ENCODE measurements at places on chromosomes 13 and 19. TPM values are rescaled to one million over a fixed set of nuclear protein-coding genes. Genes with fewer than 3 reads are reported as not detected.
A peak's percentile ranks its signal among the peaks of the same experiment; 100 is the strongest.

- peak; percentile 42 for DNase-seq
These were observed 123.0 kb downstream of the SLC7A1 start for GRCh38 chr13:29472332-29472961.

DNA sequence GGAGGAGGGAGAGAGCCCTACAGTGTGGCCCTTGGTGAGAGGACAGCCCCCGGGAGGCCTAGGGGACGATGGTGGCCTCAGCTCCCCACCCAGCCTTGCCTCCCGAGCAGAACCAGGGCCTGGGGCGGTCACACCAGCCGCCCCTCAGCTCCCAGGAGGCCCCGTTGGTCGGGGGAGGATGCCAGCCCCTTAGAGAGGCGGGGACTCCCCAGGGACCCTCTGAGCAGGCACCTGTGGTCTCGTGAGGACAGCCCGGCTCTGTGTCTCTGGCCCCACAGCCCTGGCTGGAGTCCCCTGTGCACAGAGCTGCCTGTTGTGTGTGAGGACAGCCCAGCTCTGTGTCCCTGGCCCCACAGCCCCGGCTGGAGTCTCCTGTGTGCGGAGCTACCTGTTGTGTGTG, 158.8 kb downstream of the KDM4B start:
- DNase-seq: no peak

GRCh38 chr13:31116224-31116623, 45.5 kb downstream of the HSPH1 start:
- no peak for DNase-seq

DNA sequence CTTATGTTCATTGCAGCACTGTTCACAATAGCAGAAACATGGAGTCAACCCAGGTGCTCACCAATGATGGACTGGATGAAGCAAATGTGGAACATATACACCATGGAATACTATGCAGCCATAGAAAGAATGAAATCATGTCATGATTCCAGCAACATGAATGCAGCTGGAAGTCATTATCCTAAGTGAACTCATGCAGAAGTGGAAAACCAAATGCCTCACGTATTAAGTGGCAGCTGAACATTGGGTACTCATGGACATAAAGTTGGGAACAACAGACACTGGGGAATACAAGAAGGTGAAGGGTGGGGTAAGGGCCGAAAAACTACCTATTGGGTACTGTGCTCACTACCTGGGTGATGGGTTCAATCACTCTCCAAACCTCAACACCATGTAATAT, 915.9 kb downstream of the UQCRFS1 start:
- DNase-seq: no peak

DNA sequence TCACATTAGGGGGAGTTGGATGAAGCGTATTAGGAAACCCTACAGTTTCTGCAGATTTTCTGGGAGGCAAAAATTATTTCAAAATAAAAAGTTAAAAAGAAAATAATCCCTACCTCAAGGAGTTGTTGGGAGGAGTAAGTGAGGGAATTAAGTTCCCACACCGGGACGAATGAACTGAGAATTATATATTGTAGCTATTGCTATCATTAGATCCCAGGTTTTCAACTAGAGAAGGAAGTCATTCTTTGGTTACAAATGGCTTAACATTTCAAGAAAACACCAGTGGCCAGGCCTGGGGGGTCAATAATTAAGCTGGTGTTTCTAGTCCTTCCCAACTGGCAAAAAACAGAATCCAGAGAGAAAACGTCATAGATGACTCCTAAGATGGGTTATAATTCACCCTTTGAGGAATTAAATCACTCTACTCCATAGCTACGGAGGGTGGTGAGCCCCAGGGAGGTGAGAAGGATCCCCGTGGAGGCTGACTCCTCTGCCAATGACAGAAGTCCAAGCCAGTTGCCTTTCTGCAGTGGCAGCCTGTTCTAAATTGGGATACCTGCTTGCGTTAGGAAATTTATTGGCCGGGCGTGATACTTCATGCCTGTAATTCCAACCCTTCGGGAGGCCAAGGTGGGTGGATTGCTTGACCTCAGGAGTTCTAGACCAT, 1.2 kb upstream of the MYDGF start:
- no peak for DNase-seq

DNA sequence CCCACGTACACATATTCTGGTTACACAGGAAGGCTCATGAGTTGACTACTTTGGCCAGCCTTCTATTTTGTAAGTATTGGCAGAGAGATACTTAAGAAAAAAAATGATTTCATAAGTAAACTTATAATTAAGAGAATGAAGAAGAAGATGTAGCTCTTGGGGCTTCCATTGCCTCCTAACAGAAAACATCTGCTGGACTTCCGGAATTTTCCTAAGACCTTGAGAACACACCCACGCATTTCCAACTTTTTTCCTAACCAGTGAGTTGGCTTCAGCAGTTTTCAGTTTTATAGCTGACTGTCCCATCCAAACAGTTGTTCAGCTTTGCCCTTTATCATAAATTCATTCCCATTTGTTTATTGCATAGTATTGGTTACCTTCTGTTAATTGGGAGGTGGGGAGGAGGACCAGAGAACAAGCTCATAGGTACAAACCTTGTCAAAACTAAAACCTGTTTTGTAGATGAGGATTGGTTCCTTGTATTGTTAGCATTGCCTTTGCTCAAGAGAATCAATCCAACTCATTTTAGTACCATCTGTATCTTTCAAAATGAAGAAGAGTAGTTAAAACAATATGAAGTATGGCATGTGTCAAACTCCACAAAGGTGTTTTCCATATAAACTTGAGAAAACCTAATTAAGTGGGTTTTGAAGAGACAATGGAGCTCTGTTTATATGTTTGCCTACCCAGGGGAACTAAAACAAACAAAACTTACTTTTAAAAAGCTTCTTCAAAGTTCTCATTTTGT, 93.9 kb downstream of the COL4A2 start:
- DNase-seq: no peak

DNA sequence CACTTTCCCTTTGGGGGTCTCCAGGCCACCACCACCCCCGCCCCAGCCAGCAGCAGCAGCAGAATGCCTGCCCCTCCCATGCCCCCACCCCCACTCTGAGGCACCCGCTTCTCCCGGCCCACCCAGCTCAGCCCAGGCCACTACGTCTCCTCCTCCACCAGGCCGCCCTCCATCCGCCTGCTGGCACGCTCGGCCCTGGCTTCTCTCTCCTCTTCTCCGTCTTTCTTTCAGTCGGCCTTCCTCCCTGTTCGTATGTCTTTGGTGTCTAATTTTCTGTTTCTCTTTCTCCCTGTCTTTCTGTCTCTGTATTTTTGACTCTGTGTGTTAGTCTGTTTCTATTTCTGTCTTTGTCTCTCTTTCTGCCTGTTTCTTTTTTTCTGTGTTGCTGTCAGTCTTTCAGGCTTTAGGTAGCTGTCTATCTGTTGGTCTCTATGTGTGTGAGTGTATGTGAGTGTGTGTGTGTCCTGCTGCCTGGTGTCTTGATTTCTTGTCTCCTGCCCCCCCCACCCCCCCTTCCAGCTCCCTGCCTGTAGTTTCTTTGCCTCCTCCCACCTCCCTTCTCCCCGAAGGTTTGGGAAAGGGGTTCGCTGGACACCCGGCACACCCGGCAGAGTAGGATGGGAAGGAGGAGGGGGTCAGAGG, at the start of gene LGI4:
LGI4 (minus strand) TSS at position 459 of the 642 bp plus-strand sequence; CDS start at position 80, 379 bp downstream.
- no peak for DNase-seq

DNA sequence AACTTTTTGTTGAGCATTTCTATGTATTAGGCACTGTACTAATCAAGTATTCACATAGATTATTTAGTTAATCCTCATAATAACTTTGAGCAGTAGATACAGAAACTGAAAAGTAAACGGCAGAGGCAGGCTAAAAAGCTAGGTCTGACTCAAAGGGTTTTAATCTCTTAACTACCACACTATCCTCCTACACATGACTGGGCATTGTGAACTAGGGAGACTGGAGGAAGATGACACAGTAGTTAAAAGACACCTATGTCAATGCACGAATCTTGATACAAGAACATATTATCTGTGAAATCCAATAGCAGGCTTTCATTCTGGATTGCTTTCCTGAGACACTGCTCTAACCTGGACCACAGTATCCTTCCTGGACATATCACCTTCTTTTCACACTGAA, 36.3 kb downstream of the MICU2 start:
- no peak for DNase-seq

- DNase-seq: no peak
These were observed 203.6 kb upstream of the NBEA start for GRCh38 chr13:34738254-34738992.

DNA sequence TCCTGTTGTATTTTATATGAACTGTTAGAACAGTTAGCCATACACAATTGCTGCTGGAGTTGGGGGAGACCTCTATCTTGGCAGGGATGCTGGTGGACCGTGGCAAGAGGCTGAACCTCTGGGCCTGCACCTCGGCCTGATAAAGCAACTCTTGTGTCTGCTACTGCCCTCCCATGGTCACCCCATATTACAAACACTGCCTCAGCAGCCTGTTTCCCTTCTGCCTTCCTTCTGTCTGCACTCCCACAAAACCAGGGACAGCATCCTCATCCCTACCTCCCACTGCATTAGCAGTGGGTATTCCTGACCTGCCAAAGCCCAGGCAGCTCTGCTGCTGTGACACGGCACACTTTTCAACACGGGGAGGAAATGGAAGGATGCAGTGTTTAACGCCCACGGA, 456.4 kb downstream of the FGF14 start:
- DNase-seq: no peak

DNA sequence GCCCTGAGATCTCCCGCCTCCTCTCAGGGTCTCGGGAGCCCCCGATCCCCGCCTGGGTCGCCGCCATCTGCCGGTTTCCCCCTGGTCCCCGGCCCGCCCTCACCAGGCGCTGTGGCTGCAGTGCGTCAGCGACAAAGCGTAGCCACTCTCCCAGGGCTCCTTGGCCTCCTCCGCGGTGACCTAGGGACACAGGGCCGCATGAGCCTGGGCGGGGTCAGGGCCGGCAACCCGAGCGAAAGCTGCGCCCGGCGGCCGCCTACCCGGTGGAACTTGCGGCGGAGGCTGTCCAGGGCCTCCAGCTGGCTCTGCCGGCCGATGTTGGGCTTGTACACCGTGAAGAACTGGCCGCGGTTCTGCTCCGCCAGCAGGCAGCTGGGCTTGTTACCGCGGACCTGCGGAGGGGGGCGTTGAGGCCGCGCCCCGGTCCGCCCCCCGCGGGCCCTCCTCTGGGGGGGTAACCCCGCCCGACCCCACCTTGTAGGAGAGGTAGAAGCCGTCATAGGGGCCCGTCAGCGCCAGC, 5.3 kb downstream of the GPX4 start:
- DNase-seq: no peak

GRCh38 chr13:84029396-84029795, 147.1 kb upstream of the SLITRK1 start:
- no peak for DNase-seq

GRCh38 chr13:21362741-21363140, 96.4 kb downstream of the ZDHHC20 start:
- DNase-seq: no peak

DNA sequence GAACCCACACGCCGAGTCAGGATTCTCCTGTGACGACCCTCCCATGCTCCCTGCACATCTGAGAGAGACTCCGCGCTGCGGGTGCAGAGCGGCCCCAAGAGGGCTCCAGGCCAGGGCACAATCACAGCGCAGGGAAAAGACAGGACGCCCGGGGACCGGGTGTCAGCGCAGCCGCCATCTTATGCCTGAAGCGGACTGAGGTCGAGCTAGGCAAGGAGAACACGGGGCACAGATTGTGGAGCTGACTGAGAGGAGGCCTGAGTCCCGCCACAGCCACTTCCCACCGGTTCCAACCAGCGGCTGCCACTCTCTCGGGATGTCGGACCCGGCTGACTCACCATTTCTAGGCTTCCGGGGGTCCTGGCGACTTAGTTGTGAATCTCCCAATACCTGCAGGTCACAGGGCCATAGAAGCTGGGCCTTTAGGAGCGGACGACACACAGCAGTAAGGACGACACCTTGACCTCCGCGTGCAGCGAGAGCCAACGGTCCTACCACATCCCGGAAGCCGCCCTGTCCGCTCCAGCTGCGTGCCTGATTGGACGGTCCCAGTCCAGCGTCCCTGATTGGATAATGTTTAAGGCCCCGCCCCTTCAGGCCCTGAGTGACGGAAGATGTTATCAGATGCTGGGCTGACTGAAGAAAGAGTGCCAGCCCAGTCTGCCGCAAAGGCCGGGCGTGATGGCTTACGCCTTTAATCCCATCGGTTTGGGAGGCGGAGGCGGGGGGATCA, at the start of gene ZNF728:
ZNF728 (minus strand) TSS at position 487 of the 733 bp plus-strand sequence; CDS start at position 341, 146 bp downstream.
- peak; percentile 90 for DNase-seq

GRCh38 chr13:27112006-27112405, 59.6 kb downstream of the USP12 start:
- DNase-seq: no peak

- DNase-seq: no peak
These were observed 1.1 kb downstream of the TM6SF2 start for GRCh38 chr19:19271828-19272599.

DNA sequence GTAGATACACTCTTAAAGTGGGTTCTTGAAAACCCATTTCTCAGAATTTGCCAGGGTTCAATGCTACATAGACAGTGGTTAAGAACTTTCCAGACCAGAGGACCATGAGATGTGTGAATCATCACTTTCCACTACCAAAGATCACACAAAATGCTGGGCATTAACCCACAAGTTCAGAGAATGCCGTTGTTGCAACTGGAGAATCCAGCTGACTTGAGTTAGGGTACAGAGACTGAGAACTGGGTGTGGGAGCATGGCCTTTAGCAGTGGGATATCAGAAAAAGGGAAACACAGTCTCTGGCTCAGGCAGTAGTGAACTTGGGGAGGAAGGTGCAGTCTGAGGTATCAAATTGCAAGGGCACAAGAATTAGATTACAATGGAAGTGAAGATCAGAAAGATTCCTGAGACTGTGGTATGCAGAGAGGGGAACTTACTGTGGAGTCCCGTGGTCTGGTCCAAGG, 51.5 kb upstream of the WDFY2 start:
- no peak for DNase-seq

DNA sequence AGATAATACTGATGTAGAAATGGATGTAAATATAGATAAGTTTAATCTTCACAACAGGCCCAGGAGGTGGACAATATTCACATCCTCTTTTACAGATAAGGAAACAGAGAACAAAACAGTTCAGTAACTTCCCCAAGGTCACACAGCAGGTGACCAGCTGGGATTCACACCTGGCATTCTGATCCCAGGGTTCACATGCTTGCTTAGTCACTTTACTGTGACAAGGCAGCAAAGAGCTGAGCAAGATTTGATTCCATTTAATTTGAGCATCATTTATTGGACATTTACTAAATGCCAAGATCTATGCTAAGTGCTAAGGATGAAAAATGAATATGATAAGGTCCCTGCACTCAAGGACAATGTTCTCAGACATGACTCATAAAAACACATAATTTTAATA, 94.1 kb upstream of the STARD13 start:
- DNase-seq: no peak

GRCh38 chr13:96792188-96792587, 202.1 kb downstream of the OXGR1 start:
- no peak for DNase-seq

- no peak for DNase-seq
These were observed 4.9 kb upstream of the EBI3 start for GRCh38 chr19:4224470-4224869.

- no peak for DNase-seq
These were observed 29.8 kb downstream of the ZNF536 start for GRCh38 chr19:30401956-30402355.

GRCh38 chr19:42083537-42083936, 7.6 kb downstream of the ZNF574 start:
- no peak for DNase-seq

Gene ZNF69
- 4.7 TPM for total RNA-seq

Gene NTF4
- total RNA-seq: 0.48 TPM

Gene SIGLEC9
- 1.7 TPM for total RNA-seq

Gene COL4A2
- total RNA-seq: 91.2 TPM

Gene FCGBP
- total RNA-seq: 8.0 TPM

Gene OR10H1
- total RNA-seq: not detected

Gene CARD8
- 27.1 TPM for total RNA-seq

Gene FCHO1
- 0.75 TPM for total RNA-seq

Gene CRX
- total RNA-seq: not detected

Gene F2RL3
- total RNA-seq: 0.16 TPM

Gene GPC6
- total RNA-seq: 3.3 TPM

Gene IL11
- total RNA-seq: not detected
